AG20443 (cell line): ENCODE measurements at places on chromosomes 11 and 22.

DNA sequence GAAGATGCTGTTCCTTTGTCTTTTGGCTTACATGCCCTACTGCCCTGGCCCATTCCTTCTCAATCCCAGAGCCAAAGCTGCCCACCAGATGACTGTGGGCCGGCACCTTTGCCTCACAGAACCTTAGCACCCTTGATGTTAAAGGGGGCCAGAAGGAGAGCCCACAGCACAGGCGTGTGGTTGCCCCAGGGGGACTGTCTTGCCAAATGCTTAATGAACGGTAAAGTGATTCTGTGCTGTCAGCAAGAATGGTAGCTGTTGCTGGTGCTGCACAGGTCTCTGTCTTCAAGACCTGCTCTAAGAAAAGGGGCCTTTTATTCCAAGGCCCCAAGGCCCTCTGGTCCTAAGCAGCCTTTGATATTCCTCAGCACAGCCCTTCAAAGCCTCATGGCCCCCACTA is 113.3 kb downstream of the MORC2 start:
- DNase-seq: peak; percentile 1

DNA sequence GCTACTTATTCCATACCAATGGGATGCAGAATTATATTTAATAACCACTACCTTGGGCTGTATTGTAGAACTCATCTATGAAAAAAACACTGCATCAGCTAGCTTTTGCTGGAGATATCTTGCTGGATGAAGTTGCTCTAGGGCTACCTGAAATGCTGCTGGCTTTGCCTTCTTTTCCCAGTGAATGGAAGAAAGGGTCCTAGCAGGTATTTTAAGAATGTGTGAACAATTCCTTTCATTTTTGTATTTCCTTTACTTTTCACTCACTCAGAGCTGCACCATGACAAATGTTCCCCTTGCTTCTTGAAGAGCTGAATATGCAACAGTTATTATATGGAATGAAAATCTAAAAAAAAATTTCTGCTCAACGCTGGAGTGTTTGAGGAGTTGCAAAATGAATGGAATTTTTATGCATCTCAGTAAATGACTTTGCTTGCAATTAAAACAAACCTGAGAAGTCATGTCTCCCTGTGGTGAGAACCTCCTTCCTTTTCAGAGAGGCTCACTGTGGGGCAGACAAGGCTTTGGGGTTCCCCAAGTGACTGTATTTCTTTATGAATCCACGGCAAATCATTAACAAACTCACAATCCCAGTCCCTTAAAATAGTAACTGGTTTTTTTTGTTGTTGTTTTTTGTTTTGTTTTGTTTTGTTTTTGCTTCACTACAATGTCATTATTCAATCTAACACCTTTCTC is 566.8 kb upstream of the KIRREL3 start:
- no peak for DNase-seq

DNA sequence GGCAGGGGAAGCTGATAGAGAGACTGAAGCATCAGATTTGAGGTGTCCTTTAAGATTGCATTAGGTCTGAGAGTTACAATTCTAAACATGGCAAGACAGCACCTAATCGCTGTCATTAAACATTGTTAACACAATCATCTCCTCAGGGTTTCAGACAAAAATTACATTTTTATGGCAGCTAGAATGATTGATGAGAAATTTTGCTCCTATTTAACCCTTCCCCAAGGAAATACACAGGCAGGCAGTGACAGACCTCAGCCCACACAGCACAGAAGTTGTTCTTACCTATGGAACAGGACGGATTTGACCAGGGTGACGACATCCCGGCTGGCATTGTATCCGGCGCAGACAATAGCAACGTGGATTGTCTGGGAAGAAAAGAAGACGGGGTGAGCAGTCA is 294.3 kb downstream of the LARGE1 start:
- DNase-seq: no peak

DNA sequence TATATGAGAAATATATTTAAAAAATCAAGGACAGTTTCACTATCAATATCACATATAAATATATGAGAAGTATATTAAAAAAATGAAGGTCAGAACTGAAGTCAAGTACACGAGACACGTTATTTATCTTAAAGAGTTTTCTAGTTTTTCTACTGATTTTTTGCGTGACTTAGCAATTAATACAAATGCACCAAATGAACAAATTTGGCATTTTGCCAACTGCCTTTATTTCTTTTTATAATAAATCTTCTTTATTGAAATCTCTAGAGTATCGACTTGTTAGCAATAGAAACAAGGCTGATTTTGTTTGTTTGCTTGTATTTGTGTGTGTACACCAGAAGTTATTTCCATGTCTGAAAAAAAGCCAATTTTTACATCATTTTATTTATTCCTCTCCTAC is 1684.7 kb upstream of the RAG2 start:
- no peak for DNase-seq

GRCh38 chr11:124108156-124108555 is 7.1 kb upstream of the VWA5A start:
- no peak for DNase-seq
